ENCODE measurements at places on chromosomes 4 and X.

- DNase-seq: no peak
Observed at GRCh38 chr4:152118819-152119553, 358.2 kb upstream of the GATB start.

DNA sequence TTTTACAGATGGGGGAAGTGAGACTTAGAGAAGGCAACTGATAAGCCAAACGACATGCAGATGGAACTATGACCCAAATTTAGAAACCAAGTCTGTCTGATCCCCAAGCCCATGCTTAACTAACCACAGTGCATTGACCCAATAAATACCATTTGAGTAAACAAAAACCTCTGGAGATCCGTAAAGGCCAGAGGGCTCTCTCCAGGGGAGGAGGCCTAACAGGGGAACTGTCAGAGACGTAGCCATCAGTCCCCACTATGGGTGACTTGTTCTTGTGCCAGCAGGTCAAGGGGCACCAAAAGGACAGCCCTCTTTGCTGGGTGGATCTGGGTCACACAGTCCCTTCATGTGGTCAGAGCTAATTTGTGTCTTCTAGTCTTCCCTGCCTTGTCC is 420.2 kb downstream of the BCOR start:
- no peak for DNase-seq

- no peak for DNase-seq
Observed at GRCh38 chrX:76439188-76439587, 11.7 kb downstream of the MAGEE1 start.

- DNase-seq: no peak
Observed at GRCh38 chr4:15118292-15118691, 116.0 kb downstream of the CPEB2 start.

DNA sequence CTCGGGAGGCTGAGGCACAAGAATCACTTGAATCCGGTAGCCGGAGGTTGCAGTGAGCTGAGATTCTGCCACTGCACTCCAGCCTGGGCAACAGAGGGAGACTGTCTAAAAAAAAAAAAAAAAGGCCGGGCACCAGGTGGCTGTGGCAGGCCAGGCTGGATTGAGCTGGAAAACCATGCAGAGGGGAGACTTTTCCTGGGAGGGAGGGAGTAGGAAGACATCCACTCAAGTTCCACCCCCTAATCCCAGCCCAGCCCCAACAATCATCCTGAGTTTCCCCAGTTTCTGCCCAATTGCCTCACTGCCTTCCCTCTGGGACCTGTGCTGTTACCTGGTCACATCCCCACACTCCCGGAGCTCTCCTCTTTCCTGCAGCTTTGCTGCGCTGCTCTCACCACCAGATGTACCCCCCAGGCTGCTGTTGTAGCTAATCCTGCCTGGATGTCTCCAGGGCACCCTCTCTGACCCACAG is 9.0 kb upstream of the TSPYL2 start:
- DNase-seq: no peak

DNA sequence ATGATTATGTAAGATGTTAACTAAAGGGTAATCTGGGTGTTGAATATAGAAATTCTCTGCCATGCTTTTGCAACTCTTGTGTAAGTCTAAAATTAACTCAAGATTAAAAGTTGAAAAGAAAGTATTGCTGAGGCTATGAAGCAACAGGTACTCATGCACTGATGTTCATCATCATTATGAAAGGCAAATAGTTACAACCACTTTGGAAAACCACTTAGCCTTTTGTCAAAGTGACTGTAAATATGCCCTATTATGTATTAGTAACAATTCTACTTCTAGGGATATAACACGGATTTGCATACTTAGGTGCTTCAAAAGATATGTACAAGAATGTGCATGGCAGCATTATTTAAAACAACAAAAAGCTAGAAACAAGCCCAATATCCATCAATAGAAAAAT is 227.8 kb upstream of the CXXC4 start:
- no peak for DNase-seq

DNA sequence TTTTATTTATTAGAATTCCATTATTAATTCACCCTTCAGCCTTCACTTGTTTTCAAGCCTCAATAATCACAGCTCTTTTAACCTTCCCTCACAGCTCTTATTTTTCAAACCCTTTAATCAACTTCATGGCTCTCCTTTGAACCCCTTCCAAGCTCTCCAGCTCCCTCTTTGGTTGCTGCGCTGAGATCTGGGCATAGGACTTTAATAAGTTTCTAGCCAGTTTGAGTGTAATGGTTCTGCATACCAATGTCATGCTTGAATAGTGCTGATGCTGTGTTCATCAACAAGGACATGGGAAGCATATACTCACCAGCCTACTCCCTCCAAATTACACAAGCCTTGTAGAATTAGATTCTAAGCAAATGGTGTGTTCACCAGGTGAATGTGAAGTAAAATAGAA is 3.5 kb upstream of the RNF212 start:
- DNase-seq: no peak

DNA sequence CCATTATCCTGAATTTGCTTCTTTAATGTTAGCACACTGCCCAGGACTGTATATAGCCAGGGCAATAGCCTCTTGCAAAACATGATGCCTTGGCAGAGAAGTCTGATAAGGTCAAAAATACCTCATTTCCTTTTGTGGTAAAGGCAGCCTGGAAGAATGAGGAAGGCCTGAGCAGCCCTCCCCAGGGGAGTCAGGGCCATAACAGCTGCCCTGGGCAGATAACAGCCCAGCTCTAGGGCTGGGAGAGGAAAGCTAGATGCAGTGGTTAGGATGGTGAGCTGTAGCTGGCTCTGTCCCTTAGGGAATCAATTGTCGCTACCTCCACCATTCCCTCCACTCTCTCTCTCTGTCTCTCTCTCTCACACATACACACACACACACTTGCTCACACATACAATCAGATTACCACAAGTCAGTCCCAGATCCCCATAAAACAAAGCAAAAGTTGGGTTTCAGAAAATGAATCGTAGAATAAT is 29.2 kb downstream of the EFHC2 start:
- DNase-seq: no peak

GRCh38 chrX:87626996-87627395 is 109.4 kb downstream of the KLHL4 start:
- no peak for DNase-seq

- DNase-seq: no peak
Observed at GRCh38 chr4:150960079-150960478, 55.0 kb downstream of the LRBA start.

GRCh38 chr4:183766140-183766539 is 107.0 kb downstream of the TRAPPC11 start:
- no peak for DNase-seq

- no peak for DNase-seq
Observed at GRCh38 chrX:74461384-74461783, 40.1 kb downstream of the SLC16A2 start.

GRCh38 chrX:50111742-50112141 is 89.1 kb downstream of the AKAP4 start:
- DNase-seq: no peak

DNA sequence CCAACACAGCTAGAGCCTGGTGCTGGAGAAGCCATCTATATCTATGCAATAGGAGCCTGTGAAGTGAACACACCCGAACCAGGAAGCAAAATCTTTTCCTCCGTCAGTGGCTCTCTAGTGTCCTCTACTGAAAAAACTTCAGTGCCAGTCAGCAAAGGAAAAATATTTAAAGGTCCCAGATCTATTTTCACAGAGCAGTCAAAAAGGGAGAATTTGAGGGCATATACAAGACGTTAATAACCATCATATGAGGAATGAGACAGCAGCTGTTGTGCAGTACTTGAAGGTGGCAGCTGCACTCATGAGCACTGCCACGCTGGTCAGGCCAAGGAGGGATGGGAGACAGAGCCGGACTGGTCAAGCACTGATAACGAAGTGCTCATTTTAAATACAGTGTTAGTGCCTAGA is 14.4 kb downstream of the MCUB start:
- no peak for DNase-seq

DNA sequence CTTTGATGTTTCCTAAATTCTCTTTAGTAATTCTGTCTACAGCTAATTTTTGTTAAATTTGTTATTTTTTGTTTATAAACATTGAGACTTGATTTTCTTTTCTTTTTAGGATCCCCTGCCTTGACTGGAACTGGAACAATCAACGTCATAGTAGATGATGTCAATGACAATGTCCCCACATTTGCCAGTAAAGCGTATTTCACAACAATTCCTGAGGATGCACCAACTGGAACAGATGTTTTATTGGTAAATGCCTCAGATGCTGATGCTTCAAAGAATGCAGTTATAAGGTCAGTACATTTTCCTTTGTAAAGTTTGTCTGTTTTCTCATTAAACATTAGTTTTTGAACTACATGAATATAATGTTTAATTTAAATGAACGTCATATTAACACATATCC is 119.4 kb downstream of the FAT4 start:
- DNase-seq: no peak

DNA sequence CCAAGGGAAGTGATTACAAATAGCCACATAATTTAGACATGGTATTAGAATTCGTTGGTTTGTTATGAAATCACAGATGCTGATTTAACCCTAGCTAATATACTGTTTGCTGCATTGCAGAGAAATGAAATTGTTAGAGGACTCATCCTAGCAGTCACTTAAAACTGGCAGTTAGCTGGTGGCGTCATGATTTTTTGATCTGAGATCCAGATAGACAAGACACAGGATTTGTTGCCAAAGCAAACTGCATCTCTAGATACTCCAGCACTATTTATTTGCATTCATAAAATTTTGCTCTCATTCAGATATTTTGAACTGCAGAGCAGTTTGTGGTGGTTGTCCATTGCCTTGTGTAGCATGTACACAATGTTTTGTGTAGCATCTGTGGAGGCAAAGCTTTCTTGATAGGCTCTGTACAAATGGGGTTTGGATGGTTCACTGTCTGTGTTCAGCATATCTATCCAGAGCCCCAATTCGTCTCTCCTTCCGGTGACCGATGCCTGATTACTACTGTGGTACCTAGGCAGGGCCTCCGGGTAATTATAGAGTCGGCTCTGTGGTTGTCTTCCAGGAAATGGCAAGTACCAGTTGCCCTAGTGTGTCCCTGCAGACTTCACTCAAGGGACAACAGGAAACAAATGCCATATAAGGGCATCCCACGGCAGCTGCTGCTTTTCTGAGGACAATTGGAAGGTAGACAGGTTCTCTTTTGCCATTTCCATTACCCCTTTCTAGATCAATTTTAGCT is 30.1 kb upstream of the SPARCL1 start:
- DNase-seq: peak; percentile 4

DNA sequence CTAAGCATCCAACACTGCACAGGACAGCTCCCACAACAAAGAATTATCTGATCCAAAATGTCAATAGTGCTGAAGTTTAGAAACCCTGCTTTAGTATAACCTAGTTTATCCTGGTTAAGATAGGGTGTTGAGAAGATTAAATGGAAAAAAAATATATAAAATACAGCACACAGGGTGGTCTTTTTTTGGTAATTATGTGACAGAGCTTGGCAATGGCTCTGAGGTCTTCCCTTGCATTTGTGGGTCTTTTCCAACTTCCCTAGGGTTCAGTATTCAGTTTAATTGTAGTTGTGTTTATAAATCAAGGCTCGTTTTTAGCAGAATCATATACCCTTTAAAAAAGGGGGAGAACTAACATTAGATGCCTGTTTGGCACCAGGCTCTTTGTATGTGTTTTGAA is 36.6 kb downstream of the REPS2 start:
- no peak for DNase-seq

DNA sequence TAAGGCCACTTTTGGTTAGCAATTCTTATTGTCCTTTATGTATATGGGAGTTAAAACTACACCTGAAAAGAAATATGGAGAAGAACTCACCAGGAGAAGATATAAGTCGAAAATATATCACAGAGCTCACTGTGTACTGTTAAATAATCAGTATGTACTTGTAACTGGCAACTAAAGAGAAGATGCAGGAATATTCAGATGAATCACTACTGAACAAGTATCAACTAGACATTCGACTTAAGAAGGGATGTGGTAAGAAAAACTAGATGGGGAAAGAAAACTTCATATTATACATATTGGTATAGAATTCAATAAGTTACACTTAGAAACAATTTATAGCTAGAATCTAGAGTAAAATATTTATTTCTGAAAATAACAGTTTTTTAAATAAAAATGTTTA is 230.0 kb downstream of the CAMK2D start:
- no peak for DNase-seq

GRCh38 chr4:65023081-65023480 is 613.8 kb upstream of the TECRL start:
- DNase-seq: no peak

DNA sequence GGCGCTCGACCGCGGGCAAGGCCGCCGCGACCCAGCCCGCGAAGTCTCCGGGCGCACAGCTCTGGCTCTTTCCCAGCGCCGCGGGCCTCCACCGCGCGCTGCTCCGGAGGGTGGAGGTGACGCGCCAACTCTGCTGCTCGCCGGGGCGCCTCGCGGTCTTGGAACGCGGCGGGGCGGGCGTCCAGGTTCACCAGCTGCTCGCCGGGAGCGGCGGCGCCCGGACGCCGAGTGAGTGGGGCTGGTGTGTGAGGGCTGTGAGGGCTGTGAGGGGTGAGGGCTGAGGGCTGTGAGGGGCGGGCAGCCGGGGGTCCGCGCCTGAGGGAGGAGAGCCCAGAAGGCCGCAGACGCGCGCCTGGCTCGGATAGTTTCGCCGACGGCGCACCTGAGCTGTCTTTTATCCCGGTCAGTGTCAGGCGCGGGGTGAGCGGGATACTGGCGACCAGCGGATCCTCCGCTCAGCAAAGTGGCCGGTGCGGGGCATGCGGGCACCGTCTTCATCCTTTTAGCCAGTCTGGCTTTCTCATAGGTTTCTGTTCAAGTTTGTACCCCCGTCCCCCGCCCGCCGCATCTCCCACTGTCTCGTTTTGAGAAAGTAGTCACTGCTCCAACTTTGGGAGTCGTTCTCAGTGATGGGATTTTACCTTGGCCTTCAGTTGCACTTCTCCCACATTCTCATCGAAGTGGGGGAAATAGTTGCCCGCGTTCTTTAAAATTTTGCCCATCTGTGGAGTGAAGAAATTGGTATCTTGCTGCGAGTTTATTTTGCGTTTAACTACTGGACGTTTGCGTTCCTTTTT is 586 bp downstream of the HERC5 start:
- no peak for DNase-seq

- no peak for DNase-seq
Observed at GRCh38 chr4:180054291-180054690, 2188.9 kb upstream of the TENM3 start.

DNA sequence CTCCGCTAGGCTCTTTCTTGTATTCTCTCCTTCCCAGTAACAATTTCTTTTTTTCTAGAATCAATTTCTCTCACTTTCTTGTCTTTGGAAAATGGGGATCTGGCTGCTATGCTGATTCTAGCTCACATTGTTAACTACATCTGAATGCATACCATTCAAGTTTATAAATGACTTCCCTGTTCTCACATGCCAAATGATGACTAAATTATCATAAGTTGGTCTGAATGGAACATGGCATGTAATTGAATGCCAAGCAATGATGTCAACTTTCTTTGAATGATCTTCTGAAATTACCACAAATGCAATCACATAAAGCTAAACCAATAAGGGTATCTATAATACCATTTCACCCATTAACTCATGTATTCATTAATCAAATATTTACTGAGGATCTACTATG is 2.7 kb upstream of the ITM2A start:
- no peak for DNase-seq

- DNase-seq: peak; percentile 41
Observed at GRCh38 chr4:38034986-38035882, 75.0 kb downstream of the PTTG2 start.

GRCh38 chr4:88891636-88892035 is 165.3 kb downstream of the FAM13A start:
- DNase-seq: no peak

- DNase-seq: no peak
Observed at GRCh38 chrX:17413228-17413627, 38.2 kb downstream of the NHS start.

GRCh38 chr4:153318696-153319320 is 25.7 kb upstream of the MND1 start:
- DNase-seq: no peak

Data from effector CD4-positive, alpha-beta T cell (primary cell).